ENCODE measurements at places on chromosomes 12 and 14.
A peak's percentile ranks its signal among the peaks of the same experiment; 100 is the strongest.

- no peak for DNase-seq
These were observed 8.3 kb downstream of the ABHD4 start for GRCh38 chr14:22606380-22606779.

- peak; percentile 51 for DNase-seq
These were observed 1.0 kb upstream of the GPX2 start for GRCh38 chr14:64943556-64943955.

DNA sequence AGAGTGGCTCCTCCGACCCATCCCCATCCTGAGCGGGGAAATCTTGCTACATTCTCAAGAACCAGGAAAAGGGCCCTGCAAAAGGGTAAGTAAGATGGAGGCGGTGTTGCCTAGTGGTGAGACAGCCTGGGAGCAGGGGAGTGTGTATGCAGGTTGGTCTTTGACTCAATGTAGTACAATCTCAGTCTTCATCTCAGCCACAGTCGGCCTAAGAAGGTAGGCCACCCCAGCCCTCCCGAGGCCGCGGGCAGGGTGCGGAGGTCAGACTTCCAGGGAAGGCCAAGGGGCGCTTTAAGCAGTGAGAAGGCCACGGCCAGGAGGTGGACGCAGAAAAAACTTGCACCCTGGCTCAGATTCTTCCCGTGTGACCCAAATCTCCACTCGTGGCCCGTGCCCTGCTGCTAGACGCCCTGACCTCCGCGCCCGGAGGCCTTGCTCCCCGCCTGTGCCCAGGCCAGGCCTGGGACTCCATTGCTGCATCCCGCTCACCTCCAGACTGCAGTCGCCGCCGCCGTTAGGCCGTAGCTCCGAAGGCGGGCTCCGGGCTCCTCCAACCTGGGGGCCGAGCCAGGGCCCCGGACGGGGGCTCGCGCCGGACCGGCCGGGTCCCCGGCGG is 435 bp downstream of the FOXM1 start:
- no peak for DNase-seq

DNA sequence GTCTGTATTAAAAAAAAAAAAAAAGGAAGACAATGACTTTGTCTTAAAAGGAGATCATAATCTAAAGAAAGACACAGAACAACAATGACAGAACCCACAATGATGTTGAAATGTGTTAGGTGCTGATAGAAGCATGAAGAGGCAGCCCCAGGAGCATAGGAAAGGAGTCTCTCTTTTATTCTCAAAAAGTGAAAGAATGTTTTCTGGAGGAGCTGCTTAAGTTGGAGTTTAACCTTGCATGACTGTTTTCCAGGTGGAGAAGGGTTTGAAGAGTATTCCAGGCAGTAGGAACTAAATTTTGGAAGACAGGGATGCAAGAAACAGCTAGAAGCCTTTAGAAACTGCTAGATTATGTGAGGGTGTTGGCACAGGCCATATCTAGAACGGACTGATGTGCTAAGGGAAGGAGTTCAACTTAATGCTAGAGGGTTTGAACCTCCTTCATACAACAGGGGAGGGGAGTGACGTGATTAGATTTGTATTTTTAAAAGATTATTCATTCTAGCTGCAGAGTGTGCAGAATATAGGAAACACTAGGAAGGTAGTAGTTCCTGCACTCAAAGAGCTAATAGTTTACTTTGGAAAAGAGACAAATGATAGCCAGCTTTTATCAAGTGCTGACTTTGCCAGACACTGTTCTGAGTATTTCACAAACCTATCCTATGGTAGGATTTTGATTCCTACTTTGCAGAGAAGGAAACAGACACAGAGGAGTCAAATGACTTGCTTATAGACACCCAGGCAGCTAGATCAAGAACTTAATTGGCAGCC is 4.6 kb upstream of the RPL6 start:
- DNase-seq: no peak

DNA sequence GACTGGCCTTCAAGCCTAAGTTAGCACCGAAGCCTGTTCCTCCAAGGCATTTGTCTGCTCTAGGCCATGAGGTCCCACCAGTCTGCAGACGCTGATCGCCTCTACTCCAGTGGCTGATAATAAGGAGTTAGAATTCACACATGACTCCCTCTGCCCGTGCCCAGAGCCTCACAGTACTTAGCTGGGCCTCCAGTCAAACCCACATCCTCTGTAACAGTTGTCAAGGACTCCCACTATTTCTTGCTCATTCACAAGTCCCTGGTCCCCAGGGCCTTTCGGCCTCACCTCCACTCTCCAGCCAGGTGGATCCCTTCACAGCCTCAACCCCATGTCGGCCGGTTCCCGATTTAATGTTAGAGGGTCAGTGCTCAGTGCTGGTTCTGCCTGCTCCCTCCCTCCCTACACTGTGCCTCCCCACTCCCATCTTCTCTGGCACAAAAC is 6.3 kb upstream of the KRT5 start:
- DNase-seq: peak; percentile 51

GRCh38 chr14:74618078-74618952 is 6.3 kb upstream of the LTBP2 start:
- DNase-seq: peak; percentile 87

GRCh38 chr12:67952787-67953186 is 36.5 kb upstream of the IFNG-AS1 start:
- no peak for DNase-seq

DNA sequence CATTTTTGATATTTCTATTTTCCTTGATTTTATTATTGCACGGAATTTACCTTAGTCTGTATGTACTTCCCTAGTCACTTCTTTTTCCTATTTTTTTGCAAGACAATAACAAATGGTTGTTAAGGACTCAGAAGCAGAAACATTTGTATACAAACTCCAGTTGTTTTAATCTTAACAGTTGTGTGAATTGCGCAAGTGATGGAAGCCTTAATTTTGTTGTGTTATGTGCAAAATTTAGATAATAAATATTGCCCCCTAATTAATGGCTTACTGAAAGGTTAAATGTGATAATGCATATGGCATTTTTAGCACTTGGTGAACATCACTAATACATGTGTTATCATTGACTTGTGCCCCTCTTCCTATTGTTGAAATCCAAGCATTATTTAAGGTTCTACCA is 82.0 kb downstream of the MGAT4C start:
- DNase-seq: no peak

- no peak for DNase-seq
These were observed 474.8 kb downstream of the NRXN3 start for GRCh38 chr14:78644824-78645559.

DNA sequence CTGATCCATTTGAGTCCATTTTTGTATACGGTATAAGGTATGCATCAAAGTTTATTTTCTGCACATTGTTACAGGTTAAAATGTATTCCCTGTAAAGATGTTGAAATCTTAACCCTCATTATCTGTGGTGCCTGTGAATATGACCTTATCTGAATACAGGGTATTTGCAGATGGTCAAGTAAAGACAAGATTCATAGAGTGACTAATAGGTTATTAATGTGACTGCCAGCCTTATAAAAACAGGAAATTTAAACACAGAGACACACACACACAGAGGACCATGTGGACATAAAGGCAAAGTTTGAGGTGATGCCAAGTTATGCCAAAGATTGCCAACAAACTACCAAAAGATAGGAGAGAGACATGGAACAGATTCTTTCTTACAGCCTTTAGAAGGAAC is 347.2 kb upstream of the DCN start:
- DNase-seq: no peak

GRCh38 chr12:111362687-111363475 is 6.0 kb downstream of the PHETA1 start:
- DNase-seq: no peak

GRCh38 chr12:31950088-31950487 is 9.1 kb upstream of the RESF1 start:
- DNase-seq: no peak

DNA sequence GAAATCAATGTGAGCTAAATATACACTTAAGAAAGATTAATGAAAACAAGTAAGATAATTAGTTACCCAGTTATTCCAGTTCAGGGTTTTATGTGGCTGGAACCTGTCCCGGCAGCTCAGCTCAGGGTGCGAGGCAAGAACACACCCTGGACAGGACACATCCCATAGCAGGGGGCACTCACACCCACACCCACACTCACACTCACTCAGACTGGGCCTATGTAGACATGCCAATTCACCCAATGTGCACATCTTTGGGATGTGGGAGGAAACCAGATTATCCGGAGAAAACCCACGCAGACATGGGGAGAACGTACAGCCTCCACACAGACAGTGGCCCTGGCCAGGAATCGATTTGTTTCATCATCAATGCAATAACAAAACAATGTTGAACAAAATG is 66.0 kb upstream of the TMCC3 start:
- no peak for DNase-seq

GRCh38 chr14:103520657-103521437 is 1.8 kb downstream of the CKB start:
- peak; percentile 80 for DNase-seq

GRCh38 chr14:26663506-26663905 is 65.7 kb upstream of the NOVA1 start:
- DNase-seq: no peak

GRCh38 chr12:68376901-68377300 is 44.7 kb upstream of the MDM1 start:
- no peak for DNase-seq

DNA sequence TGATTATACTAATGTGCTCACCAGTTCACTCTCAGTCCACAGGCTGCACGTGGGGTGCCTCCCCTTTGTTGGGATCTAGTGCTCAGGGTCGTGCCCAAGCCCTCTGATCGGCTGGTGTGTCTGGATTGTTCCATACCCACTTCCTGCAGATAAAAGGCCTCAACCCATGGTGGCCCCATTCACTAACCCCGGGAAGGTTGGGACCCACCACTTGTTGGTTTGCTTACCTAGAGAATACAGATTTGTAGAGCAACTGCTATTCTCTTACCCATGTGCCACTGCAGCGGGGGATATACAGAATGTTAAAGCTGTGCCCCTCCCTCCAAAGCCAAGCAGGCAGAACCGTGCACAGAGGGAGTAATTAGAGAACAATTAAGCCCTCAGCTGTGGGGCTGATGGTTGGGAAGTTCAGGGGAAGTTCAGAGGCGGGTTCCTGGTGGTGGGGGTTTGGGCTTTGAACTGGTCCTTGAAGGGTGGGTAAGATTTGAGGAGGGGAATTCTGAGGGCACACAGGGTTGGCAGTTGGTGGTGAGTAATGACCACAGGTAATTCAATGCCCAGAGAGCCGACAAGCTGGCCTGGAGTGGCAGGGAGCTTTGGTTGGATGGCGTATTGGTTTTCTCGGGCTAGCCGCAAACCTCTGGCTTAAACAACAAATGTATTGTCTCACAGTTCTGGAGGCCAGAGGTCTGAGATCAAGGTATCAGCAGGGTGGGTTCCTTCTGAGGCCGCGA is 68.8 kb downstream of the ADCK1 start:
- DNase-seq: no peak

DNA sequence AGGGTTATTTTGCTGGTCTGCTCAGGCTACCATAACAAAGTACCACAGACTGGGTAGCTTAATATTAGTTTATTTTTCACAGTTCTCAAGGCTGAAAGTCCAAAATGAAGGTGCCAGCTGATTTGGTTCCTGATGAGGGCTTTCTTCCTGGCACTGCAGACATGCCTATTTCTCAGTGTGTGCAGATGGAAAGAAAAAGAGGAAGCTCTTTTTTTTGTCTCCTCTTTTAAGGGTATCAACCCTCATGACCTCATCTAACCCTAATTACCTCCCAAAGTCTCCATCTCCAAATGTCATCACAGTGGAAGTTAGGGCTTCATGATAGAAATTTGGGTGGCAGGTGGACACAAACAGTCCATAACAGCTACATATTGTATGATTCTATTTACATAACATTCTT is 25.0 kb upstream of the POLR3B start:
- no peak for DNase-seq

DNA sequence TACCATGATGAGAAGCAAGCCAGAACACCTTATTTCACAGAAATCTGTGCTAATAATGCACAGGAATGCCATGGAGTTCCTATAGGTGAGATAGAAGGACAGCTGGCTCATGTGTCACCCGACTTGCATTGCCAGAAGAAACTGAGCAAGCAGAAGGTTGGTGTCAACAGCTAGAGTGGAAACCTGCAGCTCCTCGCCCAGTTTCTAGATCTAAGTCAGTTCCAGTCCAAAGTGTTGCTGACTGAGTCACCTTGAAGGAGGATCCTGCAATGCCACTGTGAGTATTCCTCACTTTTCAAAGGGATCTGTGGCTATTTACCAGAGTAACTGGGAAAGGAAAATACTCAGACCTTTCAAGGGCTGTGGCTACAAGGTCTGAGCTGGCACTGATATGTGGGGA is 17.1 kb downstream of the CDKL1 start:
- DNase-seq: peak; percentile 15

- DNase-seq: no peak
These were observed 3.0 kb downstream of the PIP4P1 start for GRCh38 chr14:20458031-20458789.

DNA sequence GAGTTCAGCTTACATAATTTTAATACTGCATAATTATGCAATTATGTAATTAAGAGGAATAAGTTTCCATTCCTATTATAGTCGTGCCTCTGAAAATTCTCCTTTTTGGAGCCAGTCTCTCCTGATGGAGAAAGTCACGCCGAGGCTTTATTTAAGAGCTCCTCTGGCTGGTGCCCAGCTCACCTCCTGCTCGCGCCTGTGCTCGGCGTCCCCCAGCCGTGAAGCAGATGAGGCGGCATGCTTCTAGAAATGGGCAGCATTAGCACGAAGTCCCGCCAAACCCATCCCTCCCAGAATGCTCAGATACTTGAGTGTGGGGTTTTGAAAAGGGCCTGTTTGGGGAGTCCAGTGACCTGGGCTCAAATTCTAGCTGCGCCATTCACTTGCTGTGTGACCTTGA is 153.0 kb downstream of the PHETA1 start:
- DNase-seq: no peak

DNA sequence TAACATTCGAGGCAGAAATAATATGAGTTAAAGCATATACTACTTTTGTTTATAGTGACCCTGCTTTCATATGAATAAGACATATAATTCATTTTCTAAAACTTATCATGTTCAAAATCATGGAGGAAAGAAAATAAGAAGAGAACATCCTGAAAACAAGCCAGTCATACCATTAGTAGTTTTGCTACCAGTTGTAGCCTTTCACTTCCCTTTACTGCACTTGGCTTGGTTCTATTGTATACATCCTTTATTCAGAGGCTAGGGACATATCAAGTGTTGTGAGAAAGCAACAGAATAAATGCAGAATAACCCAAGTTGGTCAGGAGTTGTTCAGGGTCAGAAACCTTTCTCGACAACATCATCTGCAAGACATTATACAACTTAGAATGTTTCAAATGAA is 598.7 kb downstream of the SOX5 start:
- DNase-seq: no peak

DNA sequence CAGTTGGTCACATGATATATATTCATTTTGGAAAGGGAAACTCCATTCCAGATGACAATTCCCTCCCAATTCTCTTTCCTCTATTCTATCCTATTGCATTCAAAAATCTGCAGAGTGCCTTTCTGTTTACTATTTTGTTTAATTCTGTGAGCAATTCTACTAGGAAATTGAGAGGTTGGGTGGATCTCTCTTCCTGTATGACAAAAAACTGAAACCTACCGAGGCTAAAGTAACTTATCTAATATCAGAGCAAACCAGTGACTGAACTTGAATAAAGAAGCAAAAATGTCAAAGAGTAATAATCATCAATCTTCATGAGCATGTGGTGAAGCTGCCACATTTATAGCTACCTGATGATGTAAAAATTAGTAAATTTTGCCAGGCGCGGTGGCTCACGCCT is 16.6 kb upstream of the ACTN1 start:
- no peak for DNase-seq

GRCh38 chr12:252636-253035 is 10.0 kb downstream of the SLC6A13 start:
- no peak for DNase-seq

Measured in activated CD8-positive, alpha-beta memory T cell treated with anti-CD3 and anti-CD28 coated beads for 24 hours (primary cell).